Mononuclear cell (primary cell): ENCODE measurements at places on chromosomes 16 and 17. TPM values are rescaled to one million over a fixed set of nuclear protein-coding genes. Genes with fewer than 3 reads are reported as not detected.

TMC7 gene
- not detected for total RNA-seq

CA5A gene
- under 0.01 TPM for total RNA-seq

SLC16A13 gene
- 0.42 TPM for total RNA-seq

TVP23A gene
- not detected for total RNA-seq

CNGB1 gene
- not detected for total RNA-seq

IKZF3 gene
- total RNA-seq = 47.5 TPM

KCNH6 gene
- not detected for total RNA-seq

USP36 gene
- total RNA-seq = 170 TPM

HID1 gene
- 3.1 TPM for total RNA-seq

DDX19B gene
- total RNA-seq = 37.4 TPM

PLCG2 gene
- total RNA-seq = 31.9 TPM

PYCARD gene
- total RNA-seq = 93.3 TPM

GINS2 gene
- 0.42 TPM for total RNA-seq

GSPT1 gene
- 117 TPM for total RNA-seq

GSG1L gene
- total RNA-seq = under 0.01 TPM

B9D1 gene
- total RNA-seq = 0.63 TPM

TRPV3 gene
- total RNA-seq = 0.21 TPM

OR1A1 gene
- not detected for total RNA-seq

SOST gene
- not detected for total RNA-seq

KRT31 gene
- total RNA-seq = not detected

VAT1 gene
- total RNA-seq = 20.0 TPM

EVI2A gene
- total RNA-seq = 156 TPM

CTF1 gene
- 0.21 TPM for total RNA-seq

PLD6 gene
- 4.7 TPM for total RNA-seq

QPRT gene
- total RNA-seq = 0.21 TPM

AP2B1 gene
- 42.8 TPM for total RNA-seq

SERPINF2 gene
- 0.52 TPM for total RNA-seq

NCOR1 gene
- total RNA-seq = 162 TPM

KRT12 gene
- total RNA-seq = not detected

GGT6 gene
- total RNA-seq = not detected

CD300H gene
- 0.73 TPM for total RNA-seq

TBC1D26 gene
- 0.10 TPM for total RNA-seq

ZNF750 gene
- total RNA-seq = not detected

NPIPB9 gene
- 15.5 TPM for total RNA-seq

TP53TG3D gene
- 0.94 TPM for total RNA-seq

MAPT gene
- total RNA-seq = 0.10 TPM

JPH3 gene
- not detected for total RNA-seq

ETV4 gene
- total RNA-seq = not detected

FUS gene
- total RNA-seq = 183 TPM

PIGQ gene
- total RNA-seq = 8.5 TPM

OR1F1 gene
- not detected for total RNA-seq
